Renal pelvis (tissue), 12 donors: ENCODE measurements at places on chromosomes 7 and 10. TPM values are rescaled to one million over a fixed set of nuclear protein-coding genes. Genes with fewer than 3 reads are reported as not detected.
A peak's percentile ranks its signal among the peaks of the same experiment; 100 is the strongest.

- no peak for DNase-seq
These were observed 26.2 kb upstream of the EXOC6 start for GRCh38 chr10:92822060-92822634.

DNA sequence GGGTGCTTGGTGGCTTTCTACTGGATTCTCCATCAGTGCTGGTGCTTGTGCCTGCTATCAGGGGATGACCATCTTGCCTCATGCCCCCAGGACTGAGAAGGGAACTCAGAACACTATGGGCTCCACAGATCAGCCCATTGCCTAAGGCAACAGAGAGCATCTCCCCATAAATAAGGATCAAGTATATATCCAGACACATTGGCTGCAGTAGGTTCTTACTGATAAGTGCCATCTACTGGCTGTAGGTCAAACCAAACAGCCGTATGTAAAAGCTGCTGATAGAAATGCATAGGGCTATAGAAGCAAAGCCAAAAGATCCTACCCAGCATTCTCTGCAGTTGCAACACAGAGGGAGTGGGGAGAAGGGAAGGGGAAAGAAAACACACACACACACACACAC, 153.7 kb downstream of the CDK14 start:
- DNase-seq: no peak

GRCh38 chr10:85548034-85548433, 818.6 kb downstream of the GRID1 start:
- DNase-seq: peak; percentile 35

DNA sequence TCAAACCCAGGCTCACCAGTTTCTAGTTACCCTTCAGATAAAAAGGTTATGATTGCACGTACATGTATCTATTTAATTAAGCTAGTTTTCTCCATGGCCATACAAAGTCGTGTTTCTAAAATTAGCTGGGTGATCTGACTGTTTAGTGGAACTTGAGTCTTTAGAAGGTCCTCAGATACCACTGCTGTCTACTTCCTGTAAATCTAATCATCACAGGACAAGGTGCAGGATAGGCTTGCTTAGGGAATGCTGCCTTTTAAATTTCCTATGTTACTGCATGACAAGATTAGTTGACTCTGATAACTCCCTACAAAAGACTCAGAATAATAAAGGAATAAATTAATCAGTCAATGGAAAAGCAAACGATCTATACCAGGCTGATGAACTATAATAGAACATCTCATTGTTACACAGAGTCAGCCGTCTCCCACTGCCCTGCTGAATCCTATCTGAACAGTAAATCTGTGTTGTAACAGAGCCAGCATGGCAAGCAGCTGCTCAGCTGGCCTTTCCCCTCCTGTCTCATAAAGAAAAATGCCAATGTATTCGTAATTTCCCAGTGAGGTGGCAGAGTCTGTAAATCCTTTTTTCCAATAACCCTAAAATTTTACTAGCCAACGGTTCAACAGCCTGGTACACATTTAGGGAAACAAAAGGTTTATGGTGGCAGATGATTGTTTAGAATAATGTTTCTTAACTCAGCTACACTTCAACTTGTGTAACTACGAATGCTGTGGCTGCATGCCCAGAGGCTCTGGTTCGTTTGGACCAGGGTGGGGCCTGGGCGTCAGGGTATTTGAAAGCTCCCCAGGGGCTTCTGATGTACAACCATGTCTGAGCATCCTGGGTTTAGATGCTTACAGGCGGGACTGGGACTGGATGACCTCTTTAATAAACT, 318.0 kb downstream of the PAXIP1 start:
- DNase-seq: no peak

DNA sequence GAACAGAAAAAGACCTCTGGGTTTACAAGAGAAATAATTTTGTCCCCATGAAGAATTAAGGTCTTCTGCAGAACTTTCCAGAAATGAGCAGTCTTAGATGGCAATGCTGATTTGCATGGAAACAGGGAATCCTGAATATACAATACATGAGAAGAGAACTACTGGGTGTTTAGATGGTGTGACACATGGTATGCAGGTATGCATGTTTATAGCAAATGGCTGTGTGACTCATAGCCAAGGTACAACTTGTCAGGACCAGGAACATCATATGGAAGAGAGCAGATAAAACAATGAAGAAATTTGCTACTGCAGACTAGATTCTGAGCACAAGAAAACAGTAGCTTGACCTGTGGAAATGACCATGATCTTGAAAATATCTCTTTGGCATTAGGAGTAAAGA, 907.8 kb downstream of the GATA3 start:
- no peak for DNase-seq

DNA sequence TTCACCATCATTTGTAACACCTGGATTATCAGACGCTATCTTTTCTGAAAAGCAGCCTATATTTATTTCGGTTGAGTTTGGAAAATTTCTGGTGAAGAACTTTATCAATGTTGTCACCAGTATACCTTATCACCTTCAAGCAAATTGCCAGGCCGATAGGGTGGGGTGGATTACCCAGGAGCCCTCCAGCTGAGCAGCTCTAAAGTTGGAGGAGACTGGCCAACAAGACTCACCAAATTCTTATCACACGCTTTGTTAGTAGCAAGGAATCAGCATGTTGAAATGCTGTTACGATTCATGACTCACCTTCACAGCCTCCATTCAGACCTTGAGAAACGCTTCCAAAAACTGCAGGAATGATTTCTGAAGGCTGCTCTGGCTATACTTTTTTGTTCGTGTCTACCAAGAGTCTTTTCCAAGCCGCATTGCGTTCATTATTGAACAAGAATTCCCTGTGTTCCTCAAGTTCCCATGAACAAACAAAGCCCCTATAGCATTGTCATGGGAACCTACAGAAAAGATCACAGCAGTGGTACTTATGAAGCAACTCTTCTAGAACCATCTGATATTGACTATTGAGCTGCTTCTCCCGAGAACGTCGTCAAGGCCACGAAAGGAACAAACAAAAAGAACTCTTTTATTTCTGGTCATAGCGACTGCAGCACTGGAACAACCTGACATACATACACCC, 291.4 kb downstream of the SFMBT2 start:
- DNase-seq: no peak

DNA sequence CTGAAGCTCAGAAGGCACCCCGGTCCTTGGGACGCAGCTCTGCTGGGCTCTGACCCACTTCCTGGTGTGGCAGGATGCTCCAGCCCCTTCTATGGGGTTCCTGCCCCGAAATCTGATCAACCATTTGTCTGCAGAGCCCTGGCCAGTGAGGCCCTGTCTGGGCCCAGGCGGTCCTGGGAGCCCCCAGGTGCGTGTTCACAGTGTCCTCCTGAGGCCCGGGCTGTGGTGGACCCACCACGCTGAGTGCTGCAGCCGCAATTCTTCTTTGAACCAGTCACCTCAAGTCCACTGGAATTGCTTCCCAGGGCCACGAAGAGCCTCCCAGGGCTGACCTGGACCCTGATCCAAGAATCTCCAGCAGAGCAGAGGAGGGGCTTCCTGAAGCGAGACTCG, 19.1 kb downstream of the KNDC1 start:
- DNase-seq: no peak

GRCh38 chr7:43577485-43577951, 5.4 kb upstream of the STK17A start:
- no peak for DNase-seq

DNA sequence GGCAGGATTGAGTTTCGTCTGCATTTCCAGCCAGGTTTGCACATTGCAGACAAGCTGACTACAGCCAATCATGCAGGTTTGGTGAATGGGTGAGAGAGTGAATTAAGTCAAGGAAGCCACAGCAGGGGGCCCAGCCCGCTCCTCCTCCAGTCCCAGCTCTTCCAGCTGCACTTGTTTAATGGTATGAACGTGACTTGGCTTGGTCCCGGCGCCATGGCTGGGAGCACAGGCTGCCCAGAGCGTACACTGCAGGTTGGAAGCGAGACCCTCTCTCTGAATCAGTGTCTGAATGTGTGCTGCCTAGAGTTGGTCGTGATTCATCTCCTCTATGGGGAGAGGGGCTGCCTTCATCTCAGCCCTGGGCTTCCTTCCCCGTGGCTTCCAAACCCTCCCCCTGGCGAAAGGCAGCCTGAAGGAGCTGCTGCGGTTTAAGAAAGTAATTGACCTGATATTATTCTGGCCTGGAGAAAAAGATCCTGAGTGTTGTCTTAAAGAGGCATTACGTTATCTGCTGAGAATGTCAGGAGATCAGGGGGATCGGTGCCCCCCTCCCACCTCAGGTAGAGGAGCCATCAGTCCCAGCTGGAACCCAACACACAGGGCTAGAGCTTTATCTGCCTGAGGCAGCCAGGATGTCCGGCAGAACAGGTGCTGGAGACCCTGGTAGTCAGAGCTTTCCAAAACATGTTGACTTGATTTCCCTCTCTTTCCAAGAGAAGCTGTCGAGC, 132.1 kb downstream of the COL26A1 start:
- DNase-seq: peak; percentile 57

GRCh38 chr7:148754912-148755311, 56.2 kb downstream of the CUL1 start:
- no peak for DNase-seq

DNA sequence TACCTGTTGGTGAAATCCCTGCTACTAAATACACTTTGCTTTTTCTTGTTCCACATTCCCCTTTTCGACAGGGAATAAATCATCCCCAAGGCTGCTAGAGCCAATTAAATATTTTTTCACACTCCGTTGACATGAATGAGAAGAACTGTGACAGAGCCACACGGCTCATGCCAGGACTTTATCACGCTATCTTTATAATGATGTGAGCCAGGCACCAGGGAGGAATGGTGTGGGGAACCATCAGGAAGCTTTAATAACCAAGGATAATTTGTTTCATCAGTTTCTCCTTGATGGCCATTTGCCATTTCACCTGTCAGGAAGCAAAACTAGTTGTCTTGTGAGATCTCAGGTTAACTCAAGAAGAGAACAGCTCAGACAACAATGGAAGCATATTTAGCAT, 193.0 kb upstream of the C7orf33 start:
- peak; percentile 29 for DNase-seq

GRCh38 chr7:2116448-2116810, 116.3 kb downstream of the MAD1L1 start:
- no peak for DNase-seq

GRCh38 chr7:121107923-121108498, 119.5 kb downstream of the CPED1 start:
- DNase-seq: peak; percentile 69

DNA sequence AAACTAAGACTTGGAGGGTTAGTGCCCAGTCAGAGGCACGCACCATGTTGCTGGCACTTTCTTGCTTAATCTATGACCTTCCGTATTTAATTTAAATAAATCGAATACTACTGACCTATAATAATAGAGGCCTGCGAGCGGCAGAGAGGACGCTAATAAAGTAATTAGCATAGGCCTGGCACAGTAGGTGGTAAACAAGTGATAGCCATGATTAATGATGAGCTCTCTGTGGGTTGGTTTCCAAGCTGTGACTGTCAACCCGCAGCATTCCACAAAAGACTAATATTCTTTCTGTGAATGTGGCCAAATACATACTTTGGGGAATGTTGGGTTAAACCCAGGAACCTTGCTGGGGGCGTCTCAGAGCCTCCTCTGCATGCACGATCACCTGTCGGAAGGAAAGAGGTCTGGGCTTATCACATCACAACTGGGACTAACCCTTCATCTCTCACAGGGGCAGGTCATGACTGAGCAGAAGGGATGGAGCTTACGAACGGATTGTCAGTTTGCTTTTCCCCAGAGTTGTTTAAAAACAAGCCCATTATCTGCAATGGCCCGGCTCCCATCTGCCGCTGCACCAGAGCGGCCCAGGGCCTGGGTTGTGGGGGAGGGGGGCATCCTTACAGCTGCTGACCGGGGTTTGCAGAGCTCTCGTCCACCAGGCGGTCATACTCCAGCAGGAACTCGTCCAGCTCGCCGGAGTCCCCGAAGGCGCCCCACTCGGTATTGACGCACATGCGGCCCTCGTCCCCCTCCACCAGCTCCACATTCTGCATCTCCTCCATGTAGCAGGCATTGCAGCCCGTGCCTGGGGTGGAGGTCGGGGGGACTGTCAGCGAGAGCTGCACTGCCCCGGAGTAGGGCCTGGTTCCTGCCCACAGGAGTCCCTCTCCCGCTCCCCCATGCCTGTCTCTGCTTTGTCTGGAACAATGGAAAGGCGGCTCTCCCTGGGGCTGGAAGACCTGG, 6.2 kb upstream of the MYL7 start:
- DNase-seq: peak; percentile 73

DNA sequence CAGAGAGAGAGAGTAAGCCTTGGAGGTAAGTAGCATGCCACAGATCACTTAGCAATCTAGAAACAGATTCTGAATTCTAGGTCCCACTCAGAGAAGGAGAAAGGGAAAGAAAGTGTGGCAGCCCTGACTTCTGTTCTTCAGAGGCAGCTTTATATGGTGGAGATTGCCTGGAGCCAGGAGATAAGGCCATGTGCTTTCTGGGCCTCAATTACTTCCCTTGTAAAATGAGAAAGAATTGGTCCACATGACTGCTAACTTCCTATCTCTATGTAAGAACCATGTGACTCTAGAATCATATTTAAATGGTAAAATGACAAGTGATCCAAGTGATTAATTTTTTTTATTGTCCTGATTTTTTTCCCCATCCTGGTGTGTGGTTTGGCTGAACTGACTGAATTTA, 64.1 kb downstream of the HHEX start:
- DNase-seq: no peak

DNA sequence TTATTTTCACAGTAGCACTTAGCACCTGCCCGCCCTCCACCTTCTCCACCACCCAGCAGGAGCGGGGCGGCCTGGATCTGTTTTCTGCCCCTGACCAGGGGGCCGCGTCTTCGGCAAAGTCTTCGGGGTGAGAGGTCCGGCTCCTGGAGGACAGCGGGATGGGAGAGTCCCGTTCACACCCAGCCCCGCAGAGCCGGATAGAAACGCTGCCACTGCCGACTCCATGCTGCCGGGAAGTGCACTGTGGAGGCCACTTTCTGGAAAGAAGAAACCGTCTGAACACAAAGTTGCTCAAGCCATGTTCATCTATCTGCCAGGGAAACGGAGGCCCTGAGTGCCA, 14.5 kb upstream of the ZNF273 start:
- no peak for DNase-seq

Gene ACTL6B
- polyA plus RNA-seq: not detected

Gene DNAJB6
- polyA plus RNA-seq: 167 TPM

Gene GPR85
- polyA plus RNA-seq: 0.52 TPM

Gene FOXI2
- 1.4 TPM for polyA plus RNA-seq

Gene GCK
- polyA plus RNA-seq: 3.0 TPM

Gene PRKG1
- 12.2 TPM for polyA plus RNA-seq

Gene RASSF4
- polyA plus RNA-seq: 33.9 TPM
